ENCODE measurements at places on chromosomes 3 and 15.

DNA sequence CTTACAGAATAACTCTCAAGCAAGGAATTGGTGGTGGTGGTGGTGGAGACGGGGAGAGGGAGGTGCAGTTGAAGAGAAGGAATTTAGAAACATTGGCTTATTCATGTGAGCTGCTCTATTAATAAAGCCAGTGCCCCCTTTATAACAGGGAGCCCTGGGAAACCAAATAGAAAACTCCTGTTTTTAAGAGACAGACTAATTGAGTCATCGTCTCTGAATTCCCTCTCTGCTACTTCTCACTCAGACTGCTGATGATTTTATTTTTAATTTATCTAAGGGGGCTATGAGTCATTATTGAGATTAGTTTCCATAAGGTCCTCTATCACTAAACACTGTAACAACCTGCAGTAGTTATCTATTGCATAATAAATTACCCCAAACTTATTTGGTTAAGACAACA, 145.9 kb upstream of the GALNT15 start:
- DNase-seq = no peak

DNA sequence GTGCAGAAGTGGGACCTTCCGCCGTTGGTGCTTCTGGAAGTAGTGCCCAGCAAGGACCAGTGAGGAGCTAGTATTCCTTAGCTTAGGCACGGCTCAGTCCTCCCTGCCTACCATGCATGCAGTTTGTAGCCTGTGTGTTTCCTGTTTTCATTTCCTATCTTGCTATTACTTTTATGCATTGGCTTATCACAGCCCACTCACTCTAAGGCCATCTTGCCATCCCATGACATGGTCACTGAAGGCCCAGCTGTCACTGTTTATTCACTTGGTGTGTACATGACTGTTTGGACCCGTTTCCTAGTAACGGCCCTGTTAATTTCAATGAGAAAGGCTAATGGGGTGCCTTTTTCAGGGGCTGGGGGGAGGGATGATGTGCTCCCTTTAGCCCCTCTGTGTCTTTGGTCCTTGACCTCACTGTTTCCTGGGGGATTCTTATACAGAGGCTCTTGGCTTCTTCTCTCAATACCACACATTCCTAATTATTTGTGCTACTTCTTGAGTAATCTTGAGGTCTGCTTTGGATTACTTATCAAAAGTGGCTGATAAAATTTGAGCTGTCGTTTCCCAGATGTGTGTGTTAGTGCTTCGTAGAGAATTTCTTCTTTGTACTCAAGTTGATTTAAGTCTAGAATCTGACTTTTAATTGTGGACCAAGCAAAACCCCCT, 24.5 kb upstream of the TRAK1 start:
- DNase-seq = no peak

DNA sequence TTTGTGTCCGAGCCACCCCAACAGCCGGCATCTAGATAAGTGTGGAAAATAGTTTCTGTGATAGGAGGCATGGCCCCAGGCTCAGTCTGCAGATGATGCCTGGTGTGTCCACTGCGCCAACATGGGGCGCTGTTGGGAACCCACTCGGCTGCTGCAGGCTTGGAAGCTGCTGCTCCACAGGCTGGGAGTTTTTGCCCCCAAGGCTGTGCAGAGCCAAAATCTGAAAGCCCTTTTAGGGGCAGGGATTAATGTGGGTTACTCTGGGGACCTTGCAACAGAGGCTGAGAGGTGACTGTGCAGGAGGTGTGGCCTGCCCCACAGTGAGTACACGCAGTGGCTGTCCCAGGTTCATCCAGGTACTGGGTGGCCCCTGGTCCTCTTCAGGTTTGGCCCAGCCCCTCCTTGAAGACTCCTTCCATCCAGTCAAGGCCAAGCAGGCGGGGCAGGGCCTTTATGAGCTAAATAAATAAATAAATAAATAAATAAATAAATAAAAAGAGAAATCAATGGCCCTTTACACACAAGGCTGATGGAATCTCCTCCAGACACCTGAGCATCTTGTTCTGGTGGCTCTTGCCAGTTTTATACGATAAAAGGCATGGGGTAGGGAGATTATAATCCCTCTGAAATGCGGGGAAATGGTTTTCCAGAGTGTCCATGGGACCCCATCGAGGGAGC, 73.8 kb downstream of the AAGAB start:
- DNase-seq = no peak

GRCh38 chr15:80007532-80007931, 36.5 kb upstream of the BCL2A1 start:
- no peak for DNase-seq

- no peak for DNase-seq
These were observed 678.8 kb downstream of the MCTP2 start for GRCh38 chr15:94910166-94910565.
